ENCODE measurements at places on chromosomes 12 and 14. TPM values are rescaled to one million over a fixed set of nuclear protein-coding genes. Genes with fewer than 3 reads are reported as not detected.

- no peak for DNase-seq
Measured at GRCh38 chr12:120321382-120322202, 6.0 kb downstream of the PLA2G1B start.

DNA sequence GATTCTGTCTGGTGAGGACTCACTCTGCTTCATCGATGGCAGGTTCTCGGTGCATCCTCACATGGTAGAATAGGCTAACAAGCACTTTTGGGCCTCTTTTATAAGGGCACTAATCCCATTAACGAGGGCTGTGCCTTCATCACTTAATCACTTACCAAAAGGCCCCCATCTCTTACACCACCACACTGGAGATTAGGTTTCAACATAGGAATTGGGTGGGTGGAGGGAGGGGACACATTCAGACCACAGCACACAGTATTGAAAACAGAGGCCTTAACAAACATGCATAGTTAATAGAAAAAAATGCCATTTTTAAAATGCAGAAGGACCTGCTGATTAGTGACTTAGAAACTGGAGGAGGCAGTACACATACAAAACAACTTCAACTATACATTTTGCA lies 61.6 kb downstream of the SPPL3 start:
- DNase-seq: no peak

The RD3L gene
- total RNA-seq: not detected

DNA sequence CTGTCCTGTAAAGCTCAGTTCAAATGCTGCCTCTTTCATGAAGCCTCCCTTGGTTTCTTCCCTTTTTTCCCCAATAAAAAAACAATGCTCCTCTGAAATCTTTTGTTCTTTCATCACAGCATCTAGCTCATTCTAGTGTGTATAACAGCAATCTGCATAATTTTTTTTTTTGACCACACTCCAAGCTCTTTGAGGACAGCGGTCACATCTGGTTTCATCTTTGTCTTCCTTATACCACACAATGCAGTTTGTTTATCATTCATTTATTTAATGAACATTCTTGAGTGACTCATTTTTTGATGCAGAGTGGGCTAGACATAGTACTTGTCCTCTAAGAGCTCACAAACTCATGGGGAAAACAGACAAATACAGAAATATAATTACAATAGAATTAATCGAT lies 7.3 kb downstream of the GNG2 start:
- DNase-seq: no peak

The SAMD15 gene
- 0.50 TPM for total RNA-seq

DNA sequence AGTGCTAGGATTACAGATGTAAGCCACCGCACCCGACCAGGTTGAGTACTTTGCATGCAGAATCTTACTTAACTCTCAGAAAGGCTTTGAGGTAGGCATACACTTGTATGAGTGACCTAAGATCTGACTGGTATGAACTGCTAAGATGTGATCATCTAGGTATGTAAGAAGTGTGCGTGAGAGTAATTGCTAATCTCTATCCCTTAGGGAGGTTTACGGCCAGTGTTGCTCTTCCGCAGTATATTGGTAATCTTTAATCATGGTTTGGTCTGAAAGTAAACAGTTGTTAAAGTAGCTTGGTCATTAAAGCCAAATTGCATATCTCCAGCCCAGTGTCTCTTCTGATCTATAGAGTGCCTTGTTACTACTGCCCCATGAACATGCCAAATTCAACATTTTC lies 7.8 kb downstream of the UNG start:
- DNase-seq: no peak

GRCh38 chr12:69649529-69649928 lies 38.8 kb upstream of the LRRC10 start:
- DNase-seq: no peak

- DNase-seq: no peak
Measured at GRCh38 chr14:104250175-104250574, 111.8 kb downstream of the KIF26A start.

DNA sequence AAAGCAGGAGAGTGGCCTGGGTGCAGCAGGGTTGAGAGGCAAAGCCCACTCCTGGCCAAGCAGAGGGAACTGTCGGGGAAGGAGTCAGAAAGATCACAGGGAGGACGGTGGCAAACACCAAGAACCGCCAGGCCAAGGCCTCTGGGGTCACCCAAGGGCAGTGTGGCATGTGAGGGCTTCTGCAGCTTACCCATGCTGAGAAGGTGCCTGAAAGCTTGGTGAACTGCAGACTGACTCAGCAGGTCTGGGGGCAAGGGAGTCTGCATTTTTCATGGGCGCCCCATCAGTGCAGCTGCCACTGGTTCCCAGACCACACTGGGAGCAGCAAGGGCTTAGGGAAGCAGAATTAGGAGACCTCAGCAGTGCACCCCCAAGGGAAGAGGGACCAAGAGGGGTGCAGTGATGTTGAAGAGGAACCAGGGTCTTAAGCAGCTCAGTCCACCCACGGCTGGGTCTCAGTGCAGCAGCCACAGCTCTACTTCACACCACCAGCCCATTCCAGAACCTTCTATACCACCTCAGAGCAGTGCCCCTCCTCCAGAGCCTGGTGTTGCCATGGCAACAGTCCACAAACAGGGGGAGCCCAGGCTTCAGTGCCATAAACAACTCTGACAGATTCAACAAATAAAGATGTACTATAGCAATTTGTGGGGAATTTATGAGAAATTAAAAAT lies 59.4 kb downstream of the ITPK1 start:
- DNase-seq: no peak

The SLC10A1 gene
- not detected for total RNA-seq

The EMP1 gene
- total RNA-seq: 48.8 TPM

The PTGDR gene
- 0.17 TPM for total RNA-seq

- DNase-seq: no peak
Measured at GRCh38 chr12:50825372-50825838, 17.3 kb upstream of the TMPRSS12 start.

The KRT6A gene
- total RNA-seq: not detected

DNA sequence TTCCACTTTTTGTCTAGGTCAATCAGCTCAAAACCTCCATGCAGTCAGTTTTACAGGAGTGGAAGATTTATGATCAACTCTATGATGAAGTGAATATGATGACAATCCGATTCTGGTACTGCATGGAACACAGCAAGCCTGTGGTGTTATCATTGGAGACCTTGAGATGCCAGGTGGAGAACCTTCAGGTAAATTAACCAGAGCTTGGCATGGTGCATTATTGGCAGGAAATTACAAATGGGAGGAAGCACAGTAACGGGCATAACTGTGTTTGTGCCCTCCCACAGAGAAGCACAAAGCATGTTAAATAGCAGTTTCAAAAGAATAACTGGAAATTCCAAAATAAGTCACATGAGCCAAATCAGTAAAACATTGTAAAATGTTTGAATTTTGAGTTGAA lies 135.6 kb downstream of the ESR2 start:
- DNase-seq: no peak

GRCh38 chr12:89081719-89082369 lies 270.5 kb downstream of the DUSP6 start:
- peak; percentile 21 for DNase-seq

- no peak for DNase-seq
Measured at GRCh38 chr14:59634617-59635016, 58.0 kb upstream of the CCDC175 start.

The ACOT6 gene
- total RNA-seq: not detected

GRCh38 chr12:48580831-48581230 lies 11.0 kb upstream of the LALBA start:
- no peak for DNase-seq

The OS9 gene
- total RNA-seq: 223 TPM

DNA sequence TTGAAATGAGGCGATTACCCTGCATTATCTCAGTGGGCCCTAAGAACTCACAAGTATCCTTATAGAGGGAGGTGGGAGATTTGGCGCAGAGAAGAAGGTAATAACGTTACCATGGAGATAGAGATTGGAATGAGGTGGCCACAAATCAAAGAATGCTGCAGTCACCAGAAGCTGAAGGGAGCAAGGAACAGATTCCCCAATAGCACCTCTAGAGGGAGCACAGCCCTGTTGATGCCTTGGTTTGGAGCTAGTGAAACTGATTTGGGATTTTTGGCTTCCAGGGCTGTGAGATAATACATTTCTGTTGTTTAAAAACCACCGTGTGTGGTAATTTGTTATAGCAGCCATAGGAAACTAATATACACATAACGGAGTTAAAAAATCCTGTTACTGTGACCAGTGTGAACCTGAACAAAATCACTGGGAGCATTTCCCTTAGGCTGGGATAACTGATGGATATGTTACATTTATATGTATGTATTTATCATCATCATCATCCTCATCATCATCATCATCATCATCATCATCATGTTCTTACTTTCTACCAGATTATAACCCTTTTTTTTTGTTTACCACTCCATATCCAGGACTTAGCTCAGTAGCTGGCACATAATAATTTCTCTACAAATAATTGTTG lies 100.3 kb downstream of the LIN7A start:
- DNase-seq: no peak

- no peak for DNase-seq
Measured at GRCh38 chr14:59240356-59240755, 51.9 kb downstream of the DAAM1 start.

- no peak for DNase-seq
Measured at GRCh38 chr14:103891667-103892215, 36.5 kb upstream of the TDRD9 start.

DNA sequence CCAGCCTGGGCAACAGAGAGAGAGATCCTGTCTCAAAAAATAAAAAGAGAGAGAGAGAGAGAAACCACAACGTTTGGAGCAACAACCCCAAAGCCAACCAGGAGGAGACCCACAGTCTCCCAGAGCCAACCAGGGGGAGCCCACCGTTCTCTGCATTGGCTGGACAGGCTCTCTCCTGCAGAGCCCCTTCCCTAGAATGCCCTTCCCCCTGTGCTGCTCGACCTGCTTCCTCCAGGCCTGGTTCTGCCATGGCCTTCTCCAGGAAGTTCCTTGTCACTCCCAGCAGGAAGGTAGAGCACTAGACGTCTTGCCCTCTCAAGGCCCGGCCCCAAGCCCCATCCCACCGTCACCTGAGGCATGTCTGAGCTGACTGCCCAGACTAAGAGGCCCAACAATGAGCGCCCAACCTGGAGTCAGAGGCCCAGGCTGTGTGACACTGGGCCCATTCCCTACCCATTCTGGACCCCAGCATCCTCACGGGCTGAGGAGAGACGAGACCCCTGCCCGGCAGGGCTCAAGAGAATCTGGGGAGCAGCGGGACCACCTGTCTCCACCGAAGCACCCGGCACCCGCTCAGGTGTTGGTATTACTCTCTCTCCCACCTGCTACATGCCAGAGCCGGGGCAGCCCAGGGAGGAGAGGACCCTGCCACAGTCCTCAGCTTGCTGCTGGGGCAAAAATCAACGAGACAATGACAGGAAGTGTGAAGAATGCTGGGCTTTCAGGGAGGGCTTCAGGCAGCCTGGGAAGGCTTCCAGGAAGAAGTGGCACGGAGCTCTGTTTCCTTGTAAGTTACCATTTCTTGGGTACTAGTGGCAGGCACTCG lies 61.2 kb downstream of the DIO3 start:
- DNase-seq: peak; percentile 78

DNA sequence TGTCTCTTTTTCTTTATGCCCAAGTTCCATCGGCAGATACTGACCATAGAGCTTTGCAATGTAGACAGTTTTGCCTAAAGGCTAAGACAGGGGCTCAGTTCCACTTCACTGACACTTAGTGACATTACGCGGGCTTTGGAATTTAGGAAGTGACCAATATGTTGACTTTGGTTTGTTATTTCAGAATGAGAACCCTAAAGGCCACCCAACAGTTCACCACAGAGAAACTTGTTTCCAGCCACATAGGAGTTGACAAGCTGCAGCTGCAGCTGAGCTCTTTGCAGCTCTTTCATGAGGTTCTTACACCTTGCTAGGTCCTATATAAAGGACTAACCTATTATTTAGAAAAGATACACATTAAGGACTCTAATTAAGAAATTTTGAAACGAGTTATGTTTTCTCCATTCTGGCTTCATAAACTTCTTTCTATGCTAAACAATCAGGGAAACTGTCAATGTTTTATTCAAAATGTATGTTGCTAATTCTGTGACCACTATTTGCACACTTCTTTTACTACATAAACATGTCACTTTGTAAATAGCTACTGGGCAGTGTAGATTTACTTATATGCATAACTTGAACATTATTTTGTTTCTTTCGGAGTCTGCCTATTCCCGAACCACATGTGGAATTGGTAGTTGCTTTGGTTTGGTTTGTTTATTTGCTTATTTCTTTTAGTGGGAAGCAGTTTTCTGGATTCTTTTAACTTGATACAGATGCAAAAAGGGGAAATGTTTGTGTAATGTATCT lies 18.5 kb upstream of the KLRD1 start:
- no peak for DNase-seq

- no peak for DNase-seq
Measured at GRCh38 chr14:21100931-21101330, at the start of gene TMEM253. TSS of gene TMEM253 (plus strand) at chr14:21101066. CDS start at chr14:21101344, 278 bp downstream.

DNA sequence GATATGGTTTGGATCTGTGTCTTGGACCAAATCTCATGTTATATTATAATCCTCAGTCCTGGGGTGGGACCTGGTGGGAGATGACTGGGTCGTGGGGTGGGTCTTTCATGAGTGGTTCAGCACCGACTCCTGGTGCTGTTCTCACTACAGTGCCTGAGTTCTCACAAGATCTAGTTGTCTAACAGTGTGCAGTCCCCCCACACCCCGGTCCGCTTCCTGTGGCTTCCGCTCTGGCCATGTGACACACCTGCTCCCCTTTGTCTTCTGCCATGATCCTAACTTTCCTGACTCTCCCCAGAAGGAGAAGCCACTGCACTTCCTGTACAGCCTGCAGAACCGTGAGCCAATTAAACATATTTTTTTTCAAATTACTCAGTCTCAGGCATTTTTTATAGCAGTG lies 1262.2 kb downstream of the TMEM121 start:
- DNase-seq: no peak

- no peak for DNase-seq
Measured at GRCh38 chr12:38831715-38832114, 73.7 kb downstream of the CPNE8 start.

DNA sequence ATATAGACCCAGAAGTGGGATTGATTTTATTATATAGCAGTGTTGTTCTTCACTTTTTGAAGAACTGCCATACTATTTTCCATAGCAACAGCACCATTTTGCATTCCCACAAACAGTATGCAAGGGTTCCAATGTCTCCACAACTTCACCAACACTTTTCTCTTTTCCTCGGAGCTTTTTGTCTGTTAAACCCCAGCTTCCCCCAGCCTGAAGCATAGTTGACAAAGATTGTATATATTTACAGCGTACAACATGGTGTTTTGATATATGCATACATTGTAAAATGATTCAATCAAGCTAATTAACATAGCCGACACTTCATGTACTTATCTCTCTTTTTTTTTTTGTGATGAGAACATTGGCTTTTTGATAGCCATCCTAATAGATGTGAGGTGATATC lies 357.1 kb downstream of the APAF1 start:
- DNase-seq: no peak

- DNase-seq: no peak
Measured at GRCh38 chr12:5514545-5514944, 82.6 kb downstream of the NTF3 start.

The KLRC1 gene
- total RNA-seq: 2.1 TPM

- no peak for DNase-seq
Measured at GRCh38 chr12:79375050-79375449, 315.7 kb downstream of the PAWR start.
